ENCODE measurements at places on chromosomes 2 and 18.

DNA sequence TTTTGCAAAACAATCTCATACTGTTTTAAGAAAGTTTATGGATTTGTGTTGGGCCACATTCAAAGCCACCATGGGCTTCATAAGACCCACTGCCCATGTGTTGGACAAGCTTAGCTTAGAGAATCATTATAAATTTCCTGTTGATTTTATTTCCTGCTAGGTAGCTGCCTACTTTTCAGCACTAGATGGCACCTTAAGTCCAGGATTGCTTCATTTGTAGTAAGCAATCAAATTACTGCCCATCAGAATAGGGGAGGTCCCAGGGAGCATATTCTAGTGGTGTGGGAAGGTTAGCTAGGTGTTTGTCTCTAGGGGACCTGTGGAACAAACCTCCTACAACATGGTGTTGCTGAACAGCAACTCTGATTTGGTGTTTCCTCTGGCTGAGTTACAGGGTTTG is 11.0 kb upstream of the DCDC2C start:
- DNase-seq: no peak

DNA sequence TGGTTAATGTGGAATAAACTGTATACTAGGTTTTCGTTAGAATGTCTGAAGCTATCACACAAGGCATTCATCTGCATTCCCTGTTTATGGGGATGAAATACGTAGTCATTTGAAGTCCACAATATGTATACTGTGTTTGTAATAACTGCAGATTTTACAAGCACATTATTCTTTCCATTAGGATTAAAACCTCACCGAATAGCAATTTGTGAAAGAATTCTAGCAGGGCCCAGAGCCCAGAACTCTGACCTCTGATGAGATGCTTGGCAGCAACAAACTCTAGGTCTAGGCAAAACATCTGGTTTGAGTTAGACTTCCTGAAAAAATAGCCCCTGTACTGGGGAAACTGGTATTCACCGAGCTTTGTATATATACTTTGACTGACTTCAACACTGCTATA is 158.2 kb downstream of the SRBD1 start:
- peak; percentile 70 for DNase-seq

- DNase-seq: no peak
Observed at GRCh38 chr2:191748059-191748461, 70.1 kb downstream of the NABP1 start.

GRCh38 chr2:62471404-62471803 is 34.6 kb downstream of the TMEM17 start:
- DNase-seq: no peak

DNA sequence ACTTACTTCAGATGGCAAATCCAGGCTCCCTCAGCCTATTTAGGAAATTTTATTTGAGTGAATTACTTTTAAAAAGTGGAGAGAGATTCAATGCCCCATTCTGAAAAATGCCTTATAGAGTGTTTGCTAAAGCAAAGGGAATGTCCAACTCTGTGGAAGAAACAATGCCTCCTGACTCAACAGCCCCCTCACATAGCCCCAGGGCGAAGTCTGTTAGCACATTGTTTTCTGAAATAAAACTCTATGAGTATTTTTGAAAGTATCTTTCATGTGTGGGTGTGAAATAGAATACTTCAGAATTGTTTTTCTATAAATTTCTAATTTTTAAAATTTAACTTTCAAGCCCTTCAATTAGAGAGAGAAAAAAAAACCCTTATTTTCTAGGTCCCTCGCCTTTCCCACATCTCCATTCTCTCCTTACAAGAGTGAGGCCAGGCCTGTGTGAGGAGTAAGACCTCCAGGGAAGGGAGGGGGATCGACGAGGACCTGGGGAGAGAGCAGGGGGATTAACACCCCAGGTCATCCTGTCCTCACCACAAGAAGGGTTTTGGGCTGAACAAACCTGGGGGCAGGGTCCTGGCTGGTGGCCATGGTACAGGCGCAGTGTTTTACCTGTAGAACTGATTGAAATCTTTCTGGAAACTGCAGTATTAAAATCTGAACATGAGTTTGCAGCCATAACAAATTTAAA is 141.4 kb downstream of the SNTG2 start:
- no peak for DNase-seq

DNA sequence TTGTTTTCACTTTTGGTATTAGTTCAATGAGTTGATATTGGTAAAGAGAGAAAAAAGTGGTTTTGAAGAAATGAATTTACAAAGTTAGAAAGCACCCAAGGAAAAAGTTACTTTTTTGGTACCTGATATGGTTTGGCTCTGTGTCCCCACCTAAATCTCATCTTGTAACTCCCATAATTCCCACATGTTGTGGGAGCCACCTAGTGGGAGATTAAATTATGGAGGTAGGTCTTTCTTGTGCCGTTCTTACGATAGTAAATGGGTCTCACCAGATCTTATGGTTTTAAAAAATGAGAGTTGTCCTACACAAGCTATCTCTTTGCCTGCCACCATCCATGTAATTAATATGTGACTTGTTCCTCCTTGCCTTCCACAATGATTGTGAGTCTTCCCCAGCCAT is 965.6 kb upstream of the NRXN1 start:
- DNase-seq: no peak

DNA sequence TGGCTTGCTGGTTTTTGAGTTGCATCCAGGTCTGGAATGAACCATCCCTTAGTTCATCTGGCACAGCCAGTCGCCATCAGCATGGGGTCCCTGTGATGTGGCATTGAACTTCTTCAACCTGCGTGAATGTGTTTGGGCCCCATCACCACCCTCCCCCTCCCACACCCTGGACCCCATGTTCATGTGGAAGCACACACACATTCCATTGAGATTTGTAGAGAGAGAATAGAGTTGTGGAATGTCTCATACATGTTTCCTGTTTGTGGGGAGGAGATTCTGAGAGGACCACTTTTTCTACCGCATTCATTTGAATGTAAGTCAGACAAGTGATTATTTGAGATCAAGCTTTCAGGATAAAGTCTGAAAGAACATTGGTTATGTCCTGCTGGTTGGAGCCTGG is 117.6 kb upstream of the EML6 start:
- DNase-seq: no peak

GRCh38 chr18:3458378-3458777 is 8.4 kb downstream of the TGIF1 start:
- DNase-seq: no peak

DNA sequence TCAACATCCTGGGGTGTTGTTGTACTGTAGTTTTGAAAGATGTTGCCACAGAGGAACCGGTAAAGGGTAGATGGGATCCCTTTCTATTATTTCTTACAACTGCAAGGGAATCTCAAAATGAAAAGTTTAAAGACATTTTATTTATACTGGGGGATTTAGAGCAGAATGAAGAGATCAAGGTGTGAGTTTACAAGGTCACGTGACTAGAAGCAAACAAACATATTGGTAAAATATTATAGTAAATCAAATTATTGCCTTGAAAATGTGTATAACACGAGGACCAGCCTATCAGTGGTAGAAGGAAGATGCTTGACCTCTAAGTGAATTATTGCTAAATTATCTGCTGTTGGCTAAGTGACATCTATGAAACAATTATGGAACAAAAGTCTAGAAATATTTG is 97.2 kb downstream of the SMIM21 start:
- DNase-seq: no peak

GRCh38 chr2:85429213-85429923 is 10.9 kb downstream of the SH2D6 start:
- no peak for DNase-seq

GRCh38 chr2:105517814-105518705 is 119.2 kb upstream of the FHL2 start:
- no peak for DNase-seq

GRCh38 chr18:79912409-79912991 is 39.0 kb downstream of the SLC66A2 start:
- DNase-seq: peak; percentile 65

DNA sequence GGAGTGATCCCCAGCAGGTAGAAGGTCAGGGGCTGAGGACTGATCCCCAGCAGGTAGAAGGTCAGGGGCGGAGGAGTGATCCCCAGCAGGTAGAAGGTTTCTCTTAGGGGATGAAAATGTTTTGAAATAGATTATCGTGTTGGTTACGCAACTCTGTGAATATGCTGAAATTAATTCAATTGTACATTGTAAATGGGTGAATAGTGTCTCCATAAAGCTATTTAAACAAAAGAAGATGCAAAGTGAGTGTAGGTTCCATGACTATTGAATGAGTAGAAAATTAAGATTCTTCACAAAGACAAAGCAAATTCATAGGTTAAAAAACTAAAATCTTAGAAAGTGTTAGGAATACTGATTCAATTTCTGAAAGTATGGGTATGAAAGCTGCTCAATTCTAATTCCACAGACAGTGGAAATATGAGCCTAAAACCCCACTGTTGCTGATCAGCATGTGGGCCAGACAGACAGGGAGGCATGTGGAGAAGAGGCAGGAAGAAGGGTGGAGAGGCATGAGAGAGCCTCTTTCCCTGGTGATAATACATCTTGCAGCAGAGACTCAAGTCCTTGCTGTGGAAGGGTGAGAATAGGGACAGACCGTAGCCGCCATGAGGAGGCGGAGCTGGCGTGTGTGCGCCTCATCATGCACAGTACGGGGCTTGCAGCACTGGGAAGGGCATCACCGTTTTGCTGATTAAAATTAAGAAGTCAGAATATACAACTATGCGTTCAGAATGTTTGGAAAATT is 85.9 kb upstream of the NFATC1 start:
- DNase-seq: no peak

- no peak for DNase-seq
Observed at GRCh38 chr2:235234736-235235135, 259.1 kb upstream of the AGAP1 start.

DNA sequence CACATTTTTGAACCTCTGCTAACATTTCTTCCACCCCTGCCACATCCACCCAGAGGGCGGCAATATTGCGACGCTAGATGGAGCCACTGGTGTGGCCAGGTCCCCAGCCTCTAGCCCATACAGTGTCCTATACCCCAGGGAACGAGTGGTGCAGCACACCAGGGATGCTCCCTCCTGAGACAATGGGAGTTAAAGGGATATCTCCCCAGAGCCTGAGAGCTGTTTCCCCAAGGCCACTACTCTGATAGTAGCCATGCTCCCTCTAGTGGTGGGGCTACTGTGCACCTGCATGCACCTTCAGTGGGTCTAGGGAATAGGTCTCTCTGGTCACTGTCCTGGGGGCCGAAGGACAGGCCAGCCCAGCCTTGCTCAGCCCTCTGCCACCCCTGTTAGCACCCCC is 336.4 kb upstream of the FSHR start:
- DNase-seq: no peak

- DNase-seq: no peak
Observed at GRCh38 chr18:78595924-78596573, 383.6 kb upstream of the SALL3 start.

DNA sequence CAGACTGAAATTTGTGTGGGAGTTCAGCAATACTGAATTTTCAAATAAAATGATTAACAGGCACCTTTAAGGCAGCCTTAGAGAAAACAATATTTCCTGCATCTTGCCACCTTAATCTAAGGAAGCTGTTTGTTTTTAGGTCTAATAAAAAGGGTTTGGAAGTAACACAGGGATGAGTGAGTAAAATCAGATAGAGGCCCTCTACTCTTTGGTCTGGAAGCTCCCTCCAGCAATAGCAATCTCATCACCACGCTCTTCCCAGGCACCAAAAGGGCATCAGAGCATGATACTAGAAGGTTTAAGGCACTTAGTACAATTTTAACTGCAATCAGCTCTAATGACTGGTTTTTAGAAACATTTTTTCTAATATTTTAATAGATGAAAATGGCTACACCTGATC is 155.6 kb downstream of the VWC2L start:
- no peak for DNase-seq

GRCh38 chr2:129765326-129765677 is 214.2 kb upstream of the RAB6C start:
- DNase-seq: no peak

- no peak for DNase-seq
Observed at GRCh38 chr2:134648586-134648985, 70.2 kb downstream of the TMEM163 start.

DNA sequence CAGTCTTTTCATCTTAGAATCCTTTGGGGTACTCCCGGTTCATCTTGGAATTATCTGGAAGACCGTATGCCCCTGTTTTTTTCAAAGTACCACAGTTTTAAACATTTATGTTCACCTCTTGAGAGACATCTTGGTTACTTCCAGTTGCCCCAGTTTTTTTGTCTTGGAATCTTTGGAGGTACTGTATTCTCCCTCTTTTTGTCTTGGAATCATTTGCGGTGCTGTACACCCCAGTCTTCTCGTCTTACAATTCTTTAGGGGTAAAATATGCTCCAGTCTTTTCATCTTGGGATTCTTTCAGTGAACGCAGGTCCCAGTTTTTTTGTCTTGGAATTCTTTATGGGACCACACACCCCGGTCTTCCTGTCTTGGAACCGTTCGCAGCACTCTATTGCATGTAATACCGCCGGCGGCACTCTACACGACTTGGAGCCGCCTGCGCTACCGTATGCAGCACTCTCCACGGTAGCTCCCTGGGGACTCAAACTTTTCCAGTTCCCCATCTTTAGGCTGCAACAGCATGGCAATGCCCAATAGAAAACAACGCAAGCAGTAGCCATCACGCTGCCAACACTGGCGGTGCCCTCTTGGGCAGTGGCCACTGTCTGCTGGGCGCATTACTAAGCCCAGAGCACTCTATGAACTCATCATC is 21.2 kb upstream of the ZDBF2 start:
- DNase-seq: no peak

DNA sequence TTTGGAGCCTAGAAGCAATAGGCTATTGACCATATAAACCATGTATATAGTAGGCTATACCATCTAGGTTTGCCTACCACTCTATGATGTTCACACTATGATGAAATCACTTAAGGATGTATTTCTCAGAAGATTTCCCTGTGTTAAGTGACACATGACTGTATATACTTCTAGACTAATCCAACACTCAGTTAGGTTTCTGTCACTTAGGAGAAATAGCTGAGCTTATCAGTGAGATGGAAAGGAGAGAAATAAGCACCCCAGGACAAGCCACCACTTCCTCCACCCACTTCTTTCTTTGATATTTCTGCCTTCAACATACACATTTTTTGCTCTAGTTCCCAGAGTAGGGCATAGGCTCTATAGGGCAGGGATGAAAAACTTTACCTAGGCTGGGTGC is 7.8 kb downstream of the PECR start:
- DNase-seq: no peak

DNA sequence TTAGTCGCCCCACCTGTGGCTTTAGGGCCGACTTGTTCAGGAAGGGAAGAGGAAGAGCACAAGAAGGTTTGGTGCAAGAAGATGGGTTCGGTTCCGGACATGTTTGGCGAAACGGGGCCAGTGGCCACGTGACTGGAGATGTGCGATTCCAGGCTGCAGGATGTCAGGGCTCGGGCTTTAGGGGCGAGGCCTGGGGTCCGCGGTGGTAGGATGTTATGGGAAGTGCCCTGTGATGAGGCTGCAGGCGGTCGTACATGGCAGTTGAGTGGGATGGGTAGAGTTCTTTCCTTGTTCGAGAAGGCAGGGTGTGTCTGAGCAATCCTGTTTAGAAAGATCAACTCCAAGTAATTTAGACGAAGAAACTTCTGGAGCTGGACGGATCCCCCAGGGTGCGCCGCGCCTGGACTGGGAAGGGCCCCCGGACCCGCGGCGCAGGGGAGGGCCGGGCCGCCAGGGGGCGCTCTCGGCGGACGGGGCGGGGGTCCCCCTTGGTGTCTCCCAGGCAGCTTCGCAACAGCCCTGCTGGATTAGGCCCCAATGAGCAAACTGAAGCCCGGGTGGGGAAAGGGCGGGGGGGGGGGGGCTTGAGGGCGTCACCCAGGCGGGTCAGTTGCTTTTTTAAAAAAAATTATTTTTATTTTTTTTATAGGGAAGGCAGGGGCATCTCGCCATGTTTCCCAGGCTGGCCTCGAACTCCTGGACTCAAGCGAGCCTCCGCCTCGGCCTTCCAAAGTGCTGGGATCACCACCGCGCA is 17.2 kb upstream of the SDC1 start:
- DNase-seq: no peak
